ENCODE measurements at places on chromosomes 1 and 21. TPM values are rescaled to one million over a fixed set of nuclear protein-coding genes. Genes with fewer than 3 reads are reported as not detected.

Gene TAL1
- total RNA-seq: not detected

Gene SEMA6C
- total RNA-seq: 1.5 TPM

Gene TSPEAR
- total RNA-seq: not detected

Gene MIER1
- 56.5 TPM for total RNA-seq

Gene PCBP3
- total RNA-seq: 2.3 TPM

Gene LYPD8
- total RNA-seq: not detected

Gene MROH9
- total RNA-seq: not detected

Gene REG4
- total RNA-seq: not detected

Gene ZC3H12A
- 67.9 TPM for total RNA-seq

Data from B cell (primary cell).